Breast epithelium (tissue), 4 donors: ENCODE measurements at places on chromosomes 1 and 21. TPM values are rescaled to one million over a fixed set of nuclear protein-coding genes. Genes with fewer than 3 reads are reported as not detected.

Gene NUCKS1
- total RNA-seq = 80.6 TPM

Gene CYB561D1
- total RNA-seq = 9.1 TPM

Gene S100A7
- not detected for total RNA-seq

Gene RGS18
- total RNA-seq = 4.4 TPM

Gene FCRL3
- 0.16 TPM for total RNA-seq

Gene CHODL
- total RNA-seq = 1.0 TPM

Gene TAF5L
- 15.4 TPM for total RNA-seq
